C1 segment of cervical spinal cord (tissue), 14 donors: ENCODE measurements at places on chromosomes 3 and 15.

DNA sequence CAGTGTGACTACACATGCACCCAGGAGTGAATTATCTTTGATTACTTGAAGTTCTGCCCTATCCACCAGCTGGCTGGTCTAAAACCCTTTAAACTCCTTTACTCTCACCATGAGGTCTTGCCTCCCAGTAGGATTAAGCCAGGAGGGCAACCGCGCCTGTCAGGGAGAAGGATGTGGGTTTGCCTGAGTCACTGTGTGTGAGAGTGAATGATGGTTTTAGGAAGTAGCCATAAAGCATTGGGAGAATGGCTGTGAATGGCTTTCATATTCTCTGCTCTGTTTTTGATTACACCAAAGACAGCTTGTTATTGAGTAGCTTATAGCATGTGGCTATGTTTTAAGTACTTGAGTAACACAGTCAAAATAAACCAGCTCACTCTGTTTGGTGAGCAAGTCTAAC is 637.7 kb upstream of the TBL1XR1 start:
- no peak for DNase-seq

- no peak for DNase-seq
Observed at GRCh38 chr3:98699132-98699531, 64.0 kb upstream of the ST3GAL6 start.

- DNase-seq = no peak
Observed at GRCh38 chr15:88533376-88533775, 13.1 kb downstream of the DET1 start.

- no peak for DNase-seq
Observed at GRCh38 chr3:134693804-134694203, 43.0 kb upstream of the KY start.
